ENCODE measurements at places on chromosomes 1 and 21.
A peak's percentile ranks its signal among the peaks of the same experiment; 100 is the strongest.

- no peak for DNase-seq
Measured at GRCh38 chr1:41868241-41868998, 50.3 kb downstream of the HIVEP3 start.

GRCh38 chr1:89563957-89564604 is 39.5 kb downstream of the LRRC8B start:
- DNase-seq: peak; percentile 29

DNA sequence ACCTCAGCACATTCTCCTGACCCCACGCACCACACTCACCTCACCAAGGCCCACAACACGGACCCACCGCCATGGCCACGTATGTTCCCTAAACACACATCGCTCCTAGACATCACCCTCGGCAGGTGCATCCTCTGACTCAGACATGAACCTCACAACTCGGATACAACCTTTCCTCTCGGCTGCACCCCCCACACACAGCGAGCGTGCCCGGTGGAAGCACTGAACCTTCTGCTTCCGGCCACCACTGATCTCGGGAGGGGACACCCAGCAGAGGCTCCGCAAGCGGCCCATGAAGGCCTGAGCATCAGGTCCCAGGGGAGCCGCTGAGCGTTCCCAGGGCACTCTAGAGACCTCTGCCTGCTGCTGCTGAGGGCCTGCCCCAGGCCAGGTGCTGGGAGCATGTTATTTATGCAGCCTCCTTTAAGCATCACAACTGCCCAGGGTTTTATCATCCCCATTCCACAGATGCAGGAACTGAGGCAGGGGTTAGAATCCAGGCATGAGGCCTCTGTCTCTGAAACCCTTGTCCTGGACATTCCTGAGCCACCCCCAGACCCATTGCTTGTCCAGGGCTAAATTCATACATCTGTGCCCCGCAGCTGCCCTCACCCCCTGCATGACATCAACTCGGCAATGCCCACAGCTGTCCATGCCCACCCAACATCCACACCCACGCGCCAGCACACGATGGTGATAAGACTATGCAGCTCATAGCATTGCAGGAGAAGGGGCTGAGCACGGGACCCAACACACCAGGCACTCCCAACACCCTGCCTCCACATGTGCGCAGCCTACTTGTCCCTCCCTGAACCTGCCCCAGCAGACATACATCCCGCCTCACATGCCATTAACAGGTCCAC is 27.0 kb downstream of the SDC3 start:
- DNase-seq: no peak

- peak; percentile 5 for DNase-seq
Measured at GRCh38 chr1:209876078-209876800, 48.5 kb downstream of the UTP25 start.

- no peak for DNase-seq
Measured at GRCh38 chr1:176178316-176178715, 28.8 kb downstream of the COP1 start.

DNA sequence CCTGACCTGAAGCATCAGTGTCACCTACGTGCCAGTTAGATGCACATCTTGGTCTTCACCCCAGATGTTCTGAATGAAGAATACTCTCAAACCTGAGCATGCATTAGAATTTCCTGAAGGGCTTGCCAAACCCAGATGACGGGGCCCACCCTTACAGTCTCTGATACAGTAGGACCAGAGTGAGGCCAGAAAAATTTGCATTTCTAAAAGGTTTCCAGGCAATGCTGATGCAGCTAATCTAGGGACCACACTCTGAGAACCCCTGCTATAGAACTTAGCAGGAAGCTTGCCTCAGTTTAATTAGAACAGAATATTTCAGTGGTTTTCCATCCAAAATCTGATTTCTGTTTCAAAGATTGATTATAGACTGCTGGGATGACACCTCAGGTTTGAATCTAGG is 9.9 kb upstream of the CTBS start:
- DNase-seq: no peak

- no peak for DNase-seq
Measured at GRCh38 chr1:244431166-244431565, 20.5 kb downstream of the ADSS2 start.

DNA sequence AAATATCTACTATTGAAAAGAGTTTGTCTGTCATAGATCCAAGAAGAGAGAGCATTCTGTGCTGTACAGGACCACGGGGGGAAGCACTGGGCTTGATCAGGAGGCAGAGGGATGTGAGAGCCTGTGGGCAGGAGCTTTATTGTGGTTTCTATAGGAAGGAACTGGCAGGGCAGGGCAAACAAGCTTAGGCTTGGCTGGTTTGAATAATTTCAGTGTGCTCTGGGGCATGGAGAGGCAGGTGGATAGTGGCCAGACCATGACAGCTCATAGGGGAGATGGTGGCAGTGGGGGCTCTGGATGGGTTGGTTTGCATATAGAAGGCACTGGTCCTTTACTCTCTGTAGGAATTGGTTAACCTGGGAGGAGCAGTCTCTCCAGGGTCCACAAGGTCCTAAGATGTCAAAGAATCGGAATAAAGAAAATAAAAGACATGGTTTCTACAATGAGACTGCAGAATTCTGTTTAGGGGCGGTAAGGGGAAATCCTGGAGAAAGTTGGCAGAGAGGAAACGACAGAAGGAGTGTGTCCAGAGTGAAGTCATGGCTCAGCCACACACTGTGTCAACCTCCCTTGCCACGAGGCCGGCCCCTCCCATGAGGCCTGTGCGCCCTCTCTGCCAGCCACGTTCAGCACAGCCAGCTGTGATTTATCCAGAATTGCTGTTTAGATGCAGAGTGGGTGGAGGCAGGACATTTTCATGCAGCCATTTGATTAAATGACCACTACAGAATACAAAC is 81.7 kb upstream of the PGBD5 start:
- no peak for DNase-seq

DNA sequence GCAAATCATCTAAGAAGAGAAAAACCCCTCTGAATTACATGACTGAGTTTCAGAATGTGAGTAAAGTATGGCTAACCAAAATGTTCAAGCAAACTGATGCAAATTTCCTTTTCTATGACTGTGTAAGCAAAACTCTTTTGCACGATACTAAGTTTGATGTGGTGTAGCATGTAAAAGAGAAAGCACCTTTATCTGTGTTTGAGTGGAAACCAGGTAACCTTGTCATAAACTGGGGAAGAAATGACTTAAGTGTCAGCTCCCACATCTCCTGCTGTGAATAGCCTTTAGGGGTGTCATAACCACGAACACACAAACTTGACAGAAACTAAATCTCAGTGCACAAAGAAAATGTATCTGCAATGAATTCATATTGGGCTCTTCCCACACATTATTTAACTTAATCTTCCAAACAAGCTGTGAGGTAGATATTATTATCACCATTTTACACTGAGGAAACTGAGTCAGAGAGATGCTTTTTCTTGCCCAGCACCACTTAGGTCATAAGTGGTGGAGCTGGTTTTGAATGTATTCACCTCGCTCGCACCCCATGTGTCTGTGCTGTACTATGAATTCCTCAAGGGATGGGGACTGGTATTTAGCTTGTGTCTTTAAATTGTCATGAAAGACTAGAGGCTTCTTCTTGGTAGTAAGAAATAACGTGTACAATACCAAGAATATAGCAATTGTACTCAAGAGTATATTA is 32.9 kb upstream of the IL12RB2 start:
- DNase-seq: no peak

- DNase-seq: no peak
Measured at GRCh38 chr1:152170287-152170905, 11.4 kb upstream of the RPTN start.

DNA sequence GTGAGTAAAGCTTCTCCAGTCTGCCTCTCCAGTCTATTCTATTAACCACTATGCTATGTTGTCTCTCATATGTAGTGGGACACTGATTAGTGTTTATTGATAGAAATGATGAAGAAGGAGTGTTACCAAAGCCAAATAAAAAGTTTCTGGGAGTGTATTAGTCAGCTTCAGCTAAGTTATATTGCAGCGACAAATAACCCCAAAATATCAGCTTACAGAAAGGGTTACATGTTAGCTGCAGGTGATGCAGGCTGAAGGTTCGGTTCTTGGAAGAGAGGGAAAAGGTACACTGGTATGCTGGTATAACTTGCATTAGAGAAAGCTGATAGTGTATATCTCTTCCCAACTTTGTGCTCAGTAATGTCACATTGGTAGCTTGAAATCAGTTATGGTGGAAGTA is 10.6 kb upstream of the AK2 start:
- DNase-seq: no peak

DNA sequence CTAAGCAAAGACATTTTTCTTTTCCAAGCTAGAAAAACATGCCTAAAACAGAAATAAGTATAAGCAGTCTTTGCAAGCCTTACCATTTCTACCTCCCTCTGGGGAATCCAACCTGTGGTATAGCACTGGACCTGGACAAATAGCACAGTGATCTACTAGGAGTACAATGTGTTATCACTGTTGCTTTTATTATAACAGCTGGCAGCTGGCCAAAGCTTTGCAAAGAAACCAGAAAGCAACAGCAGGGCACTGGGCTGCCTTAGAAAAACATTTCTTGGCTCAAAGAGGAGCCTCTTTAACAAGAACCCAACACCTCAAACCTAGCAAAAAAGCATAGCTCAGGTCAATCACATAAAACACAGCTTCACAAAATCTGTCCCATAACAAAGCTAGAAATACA is 294.5 kb upstream of the GREM2 start:
- DNase-seq: no peak

- DNase-seq: no peak
Measured at GRCh38 chr21:45811136-45811535, 167.6 kb downstream of the PCBP3 start.

DNA sequence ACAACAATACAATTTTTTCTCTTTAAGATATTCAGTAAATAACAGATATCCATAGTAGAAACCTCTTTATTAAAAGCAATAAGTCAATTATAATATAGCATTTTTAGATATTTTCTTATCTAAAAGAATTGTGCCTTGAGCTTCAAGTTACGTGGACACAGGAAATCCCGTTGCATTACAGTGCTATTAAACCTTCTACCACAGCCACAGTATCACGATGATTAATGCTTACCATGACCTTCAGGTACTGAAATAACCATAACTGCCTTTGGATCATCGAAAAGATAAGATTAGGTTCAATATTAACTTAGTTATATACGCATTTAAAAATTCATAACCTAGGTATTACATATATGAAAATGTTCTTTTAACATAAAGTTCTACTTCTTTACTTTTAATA is 17.9 kb downstream of the B3GALNT2 start:
- DNase-seq: no peak

- DNase-seq: no peak
Measured at GRCh38 chr1:86235852-86236251, 79.3 kb upstream of the COL24A1 start.

DNA sequence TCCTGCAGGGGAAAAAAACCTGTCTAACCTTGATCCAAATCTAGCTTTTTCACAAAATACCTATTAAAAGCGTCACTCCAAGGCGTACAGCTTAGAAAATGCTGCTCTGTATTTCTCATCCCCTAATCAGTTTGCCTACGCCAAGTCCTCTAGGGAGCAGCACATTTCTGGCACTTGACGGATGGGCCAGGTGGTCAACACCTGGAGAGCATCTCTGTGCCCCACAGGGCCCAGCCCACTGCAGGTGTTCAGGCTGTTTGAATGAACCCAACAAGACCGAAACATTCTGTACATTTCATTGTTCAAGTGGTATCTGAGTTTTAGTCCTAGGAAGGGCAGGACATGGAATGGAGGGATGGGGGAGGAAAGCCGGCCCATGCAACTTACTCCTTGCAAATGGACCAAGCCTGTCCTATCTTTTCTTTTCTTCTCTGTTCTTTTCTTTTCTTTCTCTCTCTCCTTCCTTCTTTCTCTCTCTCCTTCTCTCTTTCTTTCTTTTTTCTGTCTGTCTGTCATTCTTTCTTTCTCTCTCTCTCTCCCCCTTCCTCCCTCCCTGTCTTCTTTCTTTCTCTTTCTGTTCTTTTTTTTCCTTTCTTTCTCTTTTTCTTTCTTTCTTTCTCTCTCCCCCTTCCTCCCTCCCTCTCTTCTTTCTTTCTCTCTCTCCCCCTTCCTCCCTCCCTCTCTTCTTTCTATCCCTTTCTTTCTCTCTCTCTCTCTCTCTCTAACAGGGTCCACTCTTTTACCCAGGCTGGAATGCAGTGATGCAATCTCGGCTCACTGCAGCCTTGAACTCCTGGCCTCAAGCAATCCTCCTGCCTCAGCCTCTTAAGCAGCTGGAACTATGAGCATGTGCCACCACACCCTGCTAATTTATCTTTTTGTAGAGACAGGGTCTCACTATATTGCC is 29.1 kb downstream of the IGFN1 start:
- peak; percentile 60 for DNase-seq

GRCh38 chr1:93753791-93754763 is 72.4 kb upstream of the BCAR3 start:
- DNase-seq: no peak

GRCh38 chr1:165287781-165288180 is 68.7 kb downstream of the LMX1A start:
- no peak for DNase-seq

GRCh38 chr1:16076031-16076864 is 2.8 kb upstream of the FAM131C start:
- DNase-seq: no peak

DNA sequence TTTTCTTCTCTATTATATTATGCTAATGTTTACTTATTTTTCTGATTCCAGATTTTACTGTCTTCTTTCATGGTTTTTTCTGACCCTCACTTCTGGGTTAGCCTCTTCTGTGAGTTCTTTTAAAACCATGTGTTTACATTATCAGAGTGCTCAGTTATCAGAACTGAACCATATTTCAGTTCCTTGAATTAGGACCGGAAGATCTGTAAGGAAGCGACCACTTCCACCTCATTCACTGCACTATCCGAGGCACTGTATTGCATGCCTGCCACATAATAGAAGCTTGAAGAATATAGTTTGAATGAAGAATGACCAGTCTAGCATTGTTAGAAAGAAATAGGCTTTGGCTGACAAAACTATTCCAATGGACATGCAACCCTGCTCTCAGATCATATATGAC is 281.0 kb upstream of the DEPDC1 start:
- DNase-seq: no peak

Data from NCI-H510A treated with DMSO at 0.1 percent for 48 hours (cell line).